ENCODE measurements at places on chromosomes 5 and 9.

GRCh38 chr9:120925535-120926396 lies 830 bp downstream of the TRAF1 start:
- DNase-seq, result no peak

- DNase-seq, result no peak
Measured at GRCh38 chr9:94928691-94929368, 202.3 kb downstream of the AOPEP start.

GRCh38 chr9:79570448-79571308 lies 1.1 kb upstream of the TLE4 start:
- peak; percentile 15 for DNase-seq

DNA sequence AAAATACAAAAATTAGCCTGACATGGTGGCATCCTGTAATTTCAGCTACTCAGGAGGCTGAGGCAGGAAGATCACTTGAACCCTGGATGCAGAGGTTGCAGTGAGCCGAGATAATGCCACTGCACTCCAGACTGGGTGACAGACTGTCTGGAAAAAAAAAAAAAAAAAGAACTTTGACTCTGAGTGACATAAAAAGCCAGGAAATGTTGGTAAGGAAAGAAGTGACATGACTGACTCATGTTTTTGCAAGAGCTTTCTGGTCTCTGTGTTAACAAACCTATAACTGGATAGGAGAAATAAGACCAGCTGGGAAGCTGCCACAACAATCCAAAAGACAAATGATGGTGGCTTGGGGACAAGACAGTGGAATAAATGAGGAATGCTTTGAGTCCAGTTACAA lies 272.1 kb downstream of the HINT1 start:
- DNase-seq, result no peak

DNA sequence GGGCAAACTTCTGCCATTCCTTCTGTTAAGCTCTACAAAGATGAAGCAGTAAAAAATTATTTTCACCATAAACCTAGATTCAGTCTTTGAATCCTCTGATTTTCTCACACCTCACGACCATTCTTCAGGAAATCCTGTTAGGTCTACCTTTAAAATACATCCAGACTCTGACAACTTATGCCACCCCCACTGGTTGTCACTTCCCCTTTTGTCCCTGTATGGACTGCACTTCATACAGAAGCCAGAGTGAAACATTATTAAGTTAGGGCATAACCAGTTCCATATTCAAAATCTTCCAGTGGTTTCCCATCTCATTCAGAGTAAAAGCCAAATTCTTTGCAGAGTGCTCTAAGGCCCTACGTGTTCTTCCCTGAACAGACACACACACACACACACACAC lies 499.8 kb downstream of the RASEF start:
- no peak for DNase-seq

DNA sequence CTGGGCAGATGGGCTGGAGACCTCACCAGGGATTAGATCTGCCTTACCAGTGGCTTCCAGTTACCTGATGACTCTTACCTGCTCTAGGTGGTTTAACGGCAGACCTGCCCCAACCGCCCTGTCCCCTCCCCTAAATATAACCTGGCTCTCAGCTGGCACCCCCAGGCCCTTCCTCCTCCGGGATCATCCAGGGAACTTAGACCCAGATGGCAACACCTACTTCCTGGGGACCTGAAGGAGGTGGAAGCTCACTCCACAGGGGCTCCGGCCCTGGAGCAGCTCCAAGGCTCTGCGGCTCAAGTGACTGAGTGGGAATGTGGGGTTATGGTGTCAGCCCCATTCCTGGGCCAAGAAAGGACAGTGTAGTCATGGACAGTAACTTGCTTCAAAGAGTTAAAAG lies 130.4 kb downstream of the OLFM1 start:
- DNase-seq, result no peak

GRCh38 chr5:150574818-150575547 lies 65.5 kb upstream of the SYNPO start:
- DNase-seq, result no peak

DNA sequence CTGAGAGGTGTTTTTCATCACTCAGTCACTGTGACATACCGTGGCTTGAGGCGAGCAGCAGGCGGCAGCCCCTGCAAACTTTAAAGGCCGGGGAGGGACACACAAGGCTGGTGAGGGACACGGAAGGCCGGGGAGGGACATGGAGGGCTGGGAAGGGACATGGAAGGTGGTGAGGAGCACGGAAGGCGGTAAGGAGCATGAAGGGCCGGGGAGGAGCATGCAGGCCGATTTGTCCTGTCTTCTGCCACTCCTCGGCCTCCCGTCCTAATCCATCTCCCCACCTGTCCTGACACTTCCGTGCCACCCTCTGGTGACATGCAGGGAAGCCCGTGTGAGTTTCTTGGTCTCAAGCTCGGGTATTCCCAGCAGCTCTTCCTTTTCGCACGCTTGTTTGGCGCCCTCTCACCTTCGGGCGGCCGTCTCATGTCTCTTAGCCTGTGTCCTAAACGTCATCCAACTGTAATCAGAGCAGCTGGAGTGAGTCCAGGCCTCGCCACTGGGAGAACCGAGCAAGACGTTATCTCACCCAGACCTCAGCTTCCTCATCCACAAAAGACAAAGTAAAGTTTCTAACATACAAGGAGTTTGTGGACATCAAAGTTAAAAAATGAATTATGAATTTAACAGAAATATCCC lies 126.5 kb downstream of the MRPL36 start:
- DNase-seq, result no peak

- DNase-seq, result peak; percentile 18
Measured at GRCh38 chr9:134983074-134983473, 65.4 kb upstream of the FCN1 start.

DNA sequence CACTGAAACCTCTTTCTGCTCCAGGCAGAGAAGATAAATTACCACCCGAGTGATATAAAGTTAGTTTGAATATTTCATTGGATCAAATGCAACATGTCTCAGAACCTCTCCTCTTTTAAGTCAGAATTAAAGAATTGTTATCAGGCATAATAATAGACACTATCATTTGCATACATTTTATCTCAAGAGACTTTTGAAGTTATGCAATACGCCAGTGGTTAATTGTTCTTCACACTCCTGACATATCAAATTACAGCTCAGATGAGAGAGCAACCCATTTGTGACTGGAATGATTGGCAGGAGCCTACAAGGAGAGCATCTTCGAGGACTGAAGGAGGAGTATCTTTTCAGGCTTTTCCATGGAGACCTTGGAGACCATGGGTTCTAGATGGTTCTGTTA lies 452.2 kb downstream of the KDM4C start:
- DNase-seq, result no peak

DNA sequence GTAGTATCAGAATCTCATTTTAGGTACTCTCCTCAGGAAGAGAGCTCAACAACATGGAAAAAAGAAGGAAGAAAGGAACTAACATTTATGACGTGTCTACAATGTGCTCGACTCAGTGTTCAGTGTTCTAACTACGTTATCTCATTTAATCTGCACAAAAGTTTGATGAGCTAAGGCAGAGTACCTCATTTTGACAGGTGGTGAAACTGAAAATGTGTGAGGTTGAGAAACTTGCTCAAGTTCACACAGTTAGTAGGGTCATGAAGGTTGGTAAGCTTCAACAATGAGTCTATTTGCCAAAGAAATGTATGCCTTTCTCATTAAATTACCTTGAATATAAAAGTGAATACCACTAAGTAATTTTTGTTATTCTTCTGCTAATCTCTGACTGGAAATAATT lies 165.1 kb downstream of the CAAP1 start:
- DNase-seq, result peak; percentile 41

DNA sequence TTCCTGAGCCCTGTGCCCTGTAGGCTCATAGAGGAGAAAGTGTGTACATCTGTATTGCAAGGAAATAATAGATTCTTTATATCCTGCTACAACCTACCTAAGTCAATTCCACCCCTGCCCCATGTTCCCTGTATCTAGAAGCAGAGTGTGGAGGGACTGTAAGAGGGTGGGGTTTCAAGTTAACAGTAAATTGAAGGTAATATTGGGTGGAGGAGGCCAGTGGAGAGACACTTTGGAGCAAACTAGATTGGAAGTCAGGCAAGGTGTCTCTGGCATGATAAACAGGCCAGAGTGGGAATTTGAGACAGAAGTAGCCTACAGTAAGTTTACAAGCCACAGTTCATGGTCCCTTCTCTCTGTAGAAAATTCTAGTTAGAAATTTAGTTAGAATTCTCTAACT lies 2.3 kb upstream of the HEMGN start:
- DNase-seq, result no peak

DNA sequence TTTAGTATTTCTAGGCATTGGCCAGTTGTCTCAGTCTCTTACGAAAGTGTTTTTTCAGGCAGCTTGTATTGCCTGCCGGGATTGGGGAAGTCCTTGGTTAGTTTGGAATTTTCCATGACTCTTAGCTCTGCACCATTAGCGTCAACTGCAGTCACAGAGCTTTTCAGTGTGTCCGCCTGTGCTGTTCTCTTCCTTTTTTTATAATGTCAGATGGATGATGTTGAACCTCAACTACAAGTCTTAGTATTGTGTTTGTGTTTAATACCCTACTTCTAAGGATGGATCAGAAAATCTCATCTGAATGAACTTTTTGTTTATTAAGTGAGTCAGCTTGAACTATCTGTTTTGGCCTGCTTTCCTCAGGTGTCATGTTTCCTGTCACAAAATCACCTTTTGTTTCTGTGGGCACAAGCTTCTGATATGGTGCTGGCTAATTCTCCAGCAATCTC lies 33.1 kb downstream of the ATP6V0E1 start:
- no peak for DNase-seq

DNA sequence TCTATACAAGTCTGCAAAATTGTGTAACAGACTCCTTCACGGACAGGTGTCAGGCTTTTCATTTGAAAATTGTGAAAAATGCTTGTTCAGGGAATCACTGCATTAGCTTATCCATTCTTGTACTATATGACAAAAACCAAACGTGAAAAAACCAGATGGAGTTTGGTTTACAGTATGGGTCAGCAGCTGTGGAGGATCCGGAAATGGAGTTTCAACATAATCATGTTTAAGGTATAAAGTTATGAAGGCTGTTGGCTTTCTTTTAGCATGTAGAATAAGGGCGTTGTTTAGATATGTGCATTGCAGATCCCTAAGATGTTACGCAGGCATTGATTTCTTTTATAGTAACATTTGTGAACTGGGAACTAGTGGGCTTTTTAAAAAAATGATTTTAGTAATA lies 123.8 kb downstream of the GDNF start:
- no peak for DNase-seq

GRCh38 chr9:132383462-132383883 lies 23.2 kb downstream of the TTF1 start:
- no peak for DNase-seq

- no peak for DNase-seq
Measured at GRCh38 chr5:144979516-144980264, 809.0 kb downstream of the KCTD16 start.

- no peak for DNase-seq
Measured at GRCh38 chr9:14822666-14823065, 87.6 kb downstream of the FREM1 start.

GRCh38 chr9:37284636-37285035 lies 137.9 kb upstream of the GRHPR start:
- no peak for DNase-seq

DNA sequence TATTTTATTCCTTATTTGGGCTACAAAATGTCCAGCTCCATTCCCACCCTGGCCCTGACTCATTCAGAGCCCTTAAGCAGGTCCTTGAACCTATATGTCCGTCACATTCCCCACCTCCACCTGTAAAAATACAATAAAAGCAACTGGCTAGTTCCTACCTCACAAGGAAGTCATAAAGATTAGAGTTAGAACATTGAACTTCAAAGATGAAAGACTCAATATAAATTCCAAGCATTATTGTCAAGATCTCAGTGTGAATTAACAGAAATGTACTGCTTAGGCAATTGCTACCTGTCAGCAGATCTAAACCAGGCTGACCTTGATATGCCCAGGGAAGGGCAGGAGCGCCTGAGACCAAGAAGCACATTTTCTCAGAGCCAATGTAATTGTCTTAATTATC lies 221.8 kb downstream of the ENC1 start:
- no peak for DNase-seq

DNA sequence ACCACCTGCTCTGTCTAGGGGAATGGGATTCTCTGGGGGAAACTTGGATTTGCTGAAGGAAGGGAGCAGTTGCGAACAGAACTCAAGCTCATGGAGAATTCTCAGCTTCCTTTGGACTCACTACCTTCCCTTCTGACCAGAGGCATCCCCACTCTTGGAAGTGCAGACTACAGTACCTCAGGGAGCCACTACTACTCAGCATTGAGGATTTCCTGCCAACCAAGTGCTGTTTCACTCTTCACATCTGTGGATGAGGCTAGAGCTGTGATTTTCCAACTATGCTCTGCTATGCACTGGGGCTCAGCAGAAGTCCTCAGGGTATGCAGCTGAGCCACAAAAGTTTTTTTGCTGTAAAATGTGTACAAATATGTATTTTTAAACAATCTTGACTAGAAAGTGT lies 43.9 kb downstream of the MACROH2A1 start:
- no peak for DNase-seq

DNA sequence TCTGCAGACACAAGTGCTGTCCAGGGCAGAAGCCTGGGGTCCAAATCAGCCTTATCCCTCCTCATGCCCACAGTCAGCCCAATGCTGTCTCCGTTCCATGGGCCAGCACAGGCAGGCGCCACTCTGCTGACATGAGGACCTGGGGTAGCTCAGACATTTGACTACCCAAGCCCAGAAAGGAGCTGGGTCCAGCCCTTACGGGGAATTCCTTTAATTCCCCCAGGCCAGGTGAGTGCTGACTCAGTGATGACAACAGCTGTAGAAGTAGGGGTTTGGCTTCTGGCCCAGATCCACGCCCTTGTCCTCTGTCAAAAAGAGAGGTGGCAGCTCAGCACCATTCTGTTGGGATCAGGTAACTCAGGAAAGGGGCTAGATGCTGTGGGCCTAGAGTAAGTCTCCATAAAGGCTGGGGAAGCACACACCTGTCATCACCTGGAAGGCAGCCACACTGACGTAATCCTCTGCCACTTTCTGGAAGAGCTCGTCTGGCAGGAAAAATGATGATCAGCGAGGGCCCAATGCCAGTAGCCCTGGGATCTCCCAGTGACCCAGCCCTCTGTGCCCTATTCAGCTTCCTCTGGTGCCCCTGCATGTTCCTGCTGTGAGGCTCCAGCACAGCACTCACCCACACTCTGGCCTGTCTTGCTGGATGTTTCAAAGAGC lies 1.9 kb downstream of the RAB24 start:
- peak; percentile 87 for DNase-seq

DNA sequence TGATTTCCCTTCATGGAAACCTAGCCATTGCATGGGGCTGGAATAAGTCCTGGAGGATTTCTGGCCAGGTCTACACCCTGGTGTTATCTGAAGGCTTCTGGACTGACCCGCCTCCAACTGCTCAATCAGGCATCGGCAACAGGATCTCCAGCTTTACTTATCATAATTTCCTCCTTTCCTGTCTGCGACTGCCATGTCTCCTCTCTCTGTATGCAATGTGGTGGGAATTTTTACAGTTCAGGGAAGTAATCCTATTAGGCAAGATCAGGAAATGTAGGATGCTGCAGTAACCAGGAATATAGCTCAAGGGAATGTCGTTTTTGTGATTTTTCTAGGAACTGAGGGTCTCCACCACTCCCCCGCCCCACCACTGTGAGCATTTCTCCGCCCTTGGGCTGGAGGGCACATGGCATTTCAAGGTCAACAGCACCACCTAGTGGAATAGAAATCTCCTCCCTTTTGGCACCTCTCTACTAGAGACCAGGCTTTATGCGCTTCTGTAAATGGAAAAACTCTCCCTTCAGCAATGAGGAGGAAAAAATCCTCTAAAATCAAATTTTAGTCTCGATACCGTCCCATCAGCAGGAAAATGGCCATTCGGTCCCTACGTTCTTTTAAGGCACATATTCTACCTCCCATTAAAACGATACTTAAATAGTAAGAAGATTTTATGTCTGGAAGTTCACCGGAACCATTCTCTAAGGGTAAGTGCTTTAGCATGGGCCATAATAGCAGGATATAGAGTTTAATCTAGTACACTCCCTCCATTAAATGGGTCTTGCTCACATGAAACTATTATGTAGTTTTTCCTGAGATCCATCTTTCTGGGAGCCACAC lies 93.0 kb downstream of the YTHDC2 start:
- DNase-seq, result peak; percentile 63

Measured in MM.1S (cell line).